ENCODE measurements at places on chromosomes 2 and 18.

DNA sequence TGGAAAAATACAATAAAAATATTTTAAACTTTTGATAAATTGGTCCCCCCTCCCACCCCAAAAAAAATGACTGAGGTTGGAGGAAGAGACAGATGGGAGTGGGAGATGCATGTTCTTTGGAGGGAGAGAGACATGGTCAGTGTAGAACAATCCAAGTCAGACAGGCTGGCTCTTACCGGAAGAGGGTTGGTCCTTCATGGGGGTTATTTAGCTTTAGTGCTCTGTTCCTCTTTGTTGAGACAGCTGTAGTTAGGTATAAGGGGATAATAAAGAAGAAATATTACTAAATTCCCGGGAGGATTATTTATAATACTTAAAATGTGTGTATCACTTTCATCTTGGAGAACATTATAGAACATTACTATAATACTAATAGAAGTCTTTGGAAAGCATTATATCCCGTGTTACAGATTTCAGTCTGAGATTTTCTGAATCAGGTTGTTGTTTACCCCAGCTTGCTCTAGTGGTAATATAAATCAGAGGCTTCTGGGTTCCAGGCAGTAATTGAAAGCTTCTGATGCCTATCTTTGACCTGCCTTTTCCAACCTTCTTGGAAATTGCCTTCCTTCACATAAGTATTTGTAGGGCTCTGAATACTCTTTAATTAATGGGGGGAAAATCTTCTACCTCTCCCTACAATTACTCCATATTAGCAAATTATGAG lies 87.7 kb downstream of the SPTBN1 start:
- no peak for DNase-seq

DNA sequence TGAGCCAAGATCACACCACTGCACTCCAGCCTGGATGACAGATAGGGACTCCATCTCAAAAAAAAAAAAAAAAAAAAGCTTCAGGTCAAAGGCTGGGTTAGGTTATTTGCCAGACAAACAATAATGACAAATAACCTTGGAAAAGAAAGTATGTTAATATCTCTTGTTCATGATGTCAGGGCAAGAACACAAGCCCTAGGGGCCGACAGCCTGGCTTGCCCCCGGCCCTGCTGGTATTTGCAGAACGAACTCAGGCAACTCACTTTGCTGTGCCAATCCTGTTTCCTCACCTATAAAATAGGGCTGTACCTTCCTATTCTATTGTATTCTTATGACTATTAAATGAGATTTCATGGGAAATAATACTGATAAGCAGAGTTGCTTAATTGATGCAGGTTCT lies 75.4 kb upstream of the CDC42EP3 start:
- no peak for DNase-seq

- DNase-seq, result no peak
Measured at GRCh38 chr2:226839161-226839560, 3.3 kb downstream of the RHBDD1 start.

DNA sequence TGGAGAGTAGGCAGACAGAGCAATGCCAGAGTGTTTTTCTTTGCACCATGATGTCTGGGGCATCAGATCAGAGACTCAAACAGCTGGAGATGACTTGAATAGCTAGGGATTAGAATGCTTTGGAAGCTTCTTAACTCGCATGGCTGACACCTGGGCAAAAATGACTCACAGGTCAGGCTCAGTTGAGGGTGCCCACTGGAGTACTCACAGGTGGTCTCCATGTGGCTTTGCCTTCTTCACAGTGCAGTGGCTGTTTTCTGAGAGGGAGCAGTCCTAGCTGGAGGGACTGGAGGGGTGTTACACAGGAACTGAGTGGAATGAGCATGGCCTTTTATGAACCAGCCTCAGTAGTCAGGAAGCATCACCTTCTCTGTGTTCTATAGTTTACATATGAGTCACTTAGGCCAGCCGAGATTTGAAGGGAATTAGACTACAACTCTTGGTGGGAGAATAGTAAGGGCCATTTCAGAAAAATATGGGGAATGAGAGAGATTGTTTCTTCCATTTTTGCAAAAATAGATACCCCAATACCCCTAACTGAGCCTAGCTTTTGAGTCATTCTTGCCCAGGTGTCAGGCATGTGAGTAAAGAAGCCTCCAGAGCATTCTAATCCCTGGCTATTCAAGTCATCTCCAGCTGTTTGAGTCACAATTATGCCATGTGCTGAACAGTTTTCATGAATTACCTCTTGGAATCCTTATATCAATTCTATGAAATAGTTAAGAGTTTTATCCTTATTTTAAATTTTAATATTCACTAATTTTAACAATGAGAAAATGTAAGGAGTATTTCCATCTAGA lies 7.1 kb upstream of the PPP1R1C start:
- DNase-seq, result no peak

- DNase-seq, result no peak
Measured at GRCh38 chr2:133025004-133025403, 355.0 kb upstream of the LYPD1 start.

GRCh38 chr2:113305146-113305545 lies 26.4 kb upstream of the PAX8 start:
- no peak for DNase-seq
